ENCODE measurements at places on chromosomes 6 and 20.

- no peak for ATAC-seq
Observed at GRCh38 chr6:46044881-46045617, 29.4 kb upstream of the CLIC5 start.

DNA sequence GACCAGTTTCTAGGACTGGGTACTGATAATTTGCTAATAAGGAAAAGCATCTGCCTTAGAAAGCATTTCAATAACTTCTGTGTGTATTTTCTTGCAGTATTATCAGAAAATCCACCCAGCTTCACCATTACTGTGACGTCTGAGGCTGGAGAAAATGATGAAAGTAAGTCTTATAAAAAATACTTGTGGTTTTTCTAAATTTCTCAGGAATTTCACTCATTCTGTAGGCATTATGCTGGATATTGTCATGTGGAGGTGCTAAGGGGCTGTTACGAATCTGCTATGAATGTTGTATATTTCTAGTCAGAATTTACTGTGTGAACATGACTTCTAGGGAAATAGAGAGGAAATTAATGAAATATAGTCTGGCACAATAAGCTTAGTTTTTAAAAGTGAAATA is 8.9 kb downstream of the RWDD1 start:
- ATAC-seq = no peak

DNA sequence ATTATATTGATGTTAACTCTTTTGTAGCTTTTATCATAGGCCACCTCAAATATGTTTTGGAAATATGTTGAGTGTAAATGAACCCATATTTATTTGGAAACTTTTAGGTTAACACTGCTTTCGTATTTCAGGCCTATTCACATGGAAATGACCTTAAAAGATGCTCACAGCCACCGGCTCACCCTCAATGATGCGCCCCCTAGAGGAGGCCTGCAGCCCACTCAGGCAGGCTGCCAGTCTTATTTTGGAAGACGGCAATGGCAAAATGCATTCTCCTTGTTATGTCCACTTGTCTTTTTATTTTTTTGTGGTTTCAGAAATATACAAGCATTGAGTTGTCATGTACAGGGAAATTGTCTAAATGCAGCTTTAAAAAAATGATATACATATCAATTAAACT is 869.7 kb downstream of the PHF3 start:
- ATAC-seq = no peak

DNA sequence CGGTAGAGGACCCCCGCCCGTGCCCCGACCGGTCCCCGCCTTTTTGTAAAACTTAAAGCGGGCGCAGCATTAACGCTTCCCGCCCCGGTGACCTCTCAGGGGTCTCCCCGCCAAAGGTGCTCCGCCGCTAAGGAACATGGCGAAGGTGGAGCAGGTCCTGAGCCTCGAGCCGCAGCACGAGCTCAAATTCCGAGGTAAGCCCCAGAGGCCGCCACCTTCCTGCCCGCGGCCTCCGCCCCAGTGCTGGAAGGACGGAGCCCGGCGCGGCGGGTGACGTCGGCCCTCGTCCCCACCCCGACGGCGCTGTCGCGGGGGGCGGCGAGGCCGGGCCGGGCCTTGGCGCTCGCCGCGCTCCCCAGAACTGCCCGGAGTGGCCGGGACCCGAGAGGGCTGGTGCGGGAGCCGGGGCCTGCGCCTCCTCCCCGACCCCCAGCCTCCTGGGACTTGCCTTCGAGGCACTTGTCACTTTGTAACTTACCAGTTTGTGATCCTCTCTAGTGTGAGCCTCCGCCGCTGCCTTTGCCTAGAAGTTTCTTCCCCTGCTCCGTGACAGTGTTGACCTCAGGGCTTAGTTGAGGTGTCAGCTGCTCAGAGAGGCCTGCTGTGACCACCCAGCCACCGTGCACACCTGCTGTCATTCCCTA is 417 bp downstream of the VAPB start:
- ATAC-seq = peak; percentile 60

GRCh38 chr20:39083761-39084160 is 121.6 kb downstream of the DHX35 start:
- ATAC-seq = no peak

DNA sequence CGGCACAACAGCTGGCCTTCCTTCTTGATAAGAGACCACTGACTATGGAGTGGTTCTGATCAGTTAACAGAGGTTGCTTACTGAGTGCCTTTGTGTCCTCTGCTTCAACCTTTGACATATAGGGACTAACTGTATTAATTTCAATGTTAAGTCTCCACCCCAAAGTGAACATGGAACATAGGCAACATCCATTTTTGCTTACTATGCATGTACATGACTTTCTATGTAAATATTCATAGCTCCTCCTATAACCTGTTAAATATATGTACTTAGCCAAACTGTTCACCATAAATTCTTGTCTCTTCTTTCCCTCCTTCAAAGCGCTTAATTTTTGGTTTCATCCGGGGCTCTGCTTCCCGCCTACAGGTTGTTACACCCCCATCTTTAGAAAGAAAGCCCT is 334.8 kb downstream of the EPM2A start:
- ATAC-seq = no peak
